ENCODE measurements at places on chromosomes 1 and 21.

- no peak for DNase-seq
Measured at GRCh38 chr1:62746086-62746808, 37.7 kb upstream of the ATG4C start.

DNA sequence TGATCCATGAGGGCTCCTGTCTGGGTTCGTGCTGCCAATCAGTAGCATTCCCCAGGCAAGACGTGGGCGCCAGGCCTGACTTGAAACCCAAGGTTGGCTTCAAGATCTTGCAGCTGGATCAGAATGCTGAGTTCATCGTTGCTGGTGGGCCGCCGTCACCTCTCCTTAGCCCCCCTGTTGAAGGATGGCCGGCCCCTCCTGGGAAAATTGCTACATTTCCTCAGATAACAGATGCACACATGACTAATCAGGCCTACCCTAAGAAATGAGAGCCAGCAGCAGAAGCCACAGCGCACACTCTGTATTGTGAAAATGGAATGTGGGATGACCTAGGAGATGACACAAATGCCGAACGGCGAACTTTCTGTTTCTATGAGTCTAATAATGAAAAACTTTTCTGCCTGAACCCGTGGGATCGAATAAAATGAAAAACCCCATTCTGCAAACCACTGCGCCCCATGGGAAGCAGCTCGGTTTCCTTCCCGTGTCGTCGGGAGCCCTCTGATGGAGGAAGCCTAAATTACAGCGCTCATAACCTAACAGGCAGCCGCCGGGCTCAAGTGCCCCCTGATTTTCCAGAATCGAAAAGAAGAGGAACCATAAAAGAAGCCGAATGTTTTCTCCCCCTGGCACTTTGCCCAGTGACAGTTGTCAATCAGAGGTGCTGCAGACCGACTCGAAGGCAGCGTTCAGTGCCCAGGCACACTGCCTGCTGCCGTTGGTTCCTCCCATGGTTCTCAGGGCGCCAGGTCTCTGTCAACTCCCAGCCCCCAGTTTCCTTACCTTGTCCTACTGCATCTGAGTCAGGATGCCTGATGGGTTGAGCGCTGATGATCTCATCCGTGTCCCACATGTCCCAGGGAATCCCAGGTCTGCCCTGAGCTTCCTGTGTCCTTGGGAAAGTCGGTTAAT, 38.2 kb upstream of the H6PD start:
- DNase-seq: peak; percentile 80

GRCh38 chr21:45011911-45012661, 62.3 kb upstream of the ADARB1 start:
- DNase-seq: no peak

- peak; percentile 86 for DNase-seq
Measured at GRCh38 chr1:201709564-201710295, 119.2 kb upstream of the IPO9 start.

DNA sequence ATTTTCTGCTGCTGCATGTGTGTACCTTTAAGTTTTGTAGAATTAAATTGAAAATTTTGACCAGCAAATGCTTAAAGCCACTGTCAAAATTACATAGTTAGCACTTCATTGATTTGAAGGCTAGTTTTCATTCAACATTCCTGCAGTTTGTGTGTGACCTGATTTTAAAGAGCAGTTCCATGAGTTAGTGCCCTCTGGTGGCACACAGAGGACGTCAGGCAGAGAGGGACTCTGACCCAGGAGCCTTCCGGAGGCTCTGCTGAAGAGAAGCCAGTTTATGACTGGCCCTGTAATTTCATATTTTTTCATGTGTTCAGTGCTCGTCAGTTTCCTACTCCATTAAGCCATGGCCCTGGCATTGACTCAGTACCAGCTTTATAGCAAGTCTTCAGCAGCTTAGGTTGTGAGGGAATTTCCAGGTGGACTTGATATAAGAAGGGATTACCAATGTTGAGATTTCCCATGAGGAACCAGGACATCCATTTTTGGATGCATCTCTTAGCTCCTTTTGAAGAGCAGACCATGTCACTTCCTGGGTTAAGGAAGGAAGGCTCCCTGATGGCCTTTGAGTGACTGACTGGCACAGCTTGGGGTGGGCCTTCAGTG, 104.7 kb downstream of the CAMTA1 start:
- no peak for DNase-seq

GRCh38 chr1:231776010-231776756, 149.6 kb downstream of the DISC1 start:
- no peak for DNase-seq

GRCh38 chr1:228919914-228920313, 184.6 kb downstream of the RHOU start:
- no peak for DNase-seq

DNA sequence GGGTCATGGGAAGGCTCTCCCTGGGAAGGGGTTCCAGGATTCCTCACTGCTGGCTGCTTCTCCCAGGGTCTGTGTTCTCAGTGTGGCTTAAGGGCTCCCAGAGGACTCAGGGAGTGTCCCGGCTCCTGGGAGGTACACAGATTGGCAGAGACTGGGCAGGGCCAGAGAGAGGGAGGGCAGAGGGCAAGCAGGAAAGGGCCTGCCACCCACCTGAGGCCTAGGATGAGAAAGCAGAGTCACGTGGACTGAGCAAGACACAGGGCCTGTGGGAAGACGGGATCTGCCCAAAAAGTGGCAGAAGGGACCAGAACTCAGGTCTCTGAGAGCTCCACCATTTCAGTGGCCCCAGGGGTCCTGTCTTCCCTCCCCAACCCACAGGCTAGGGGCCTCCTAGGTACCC, 871 bp downstream of the SLFNL1 start:
- DNase-seq: no peak

- no peak for DNase-seq
Measured at GRCh38 chr1:182278144-182279054, 113.2 kb downstream of the GLUL start.

DNA sequence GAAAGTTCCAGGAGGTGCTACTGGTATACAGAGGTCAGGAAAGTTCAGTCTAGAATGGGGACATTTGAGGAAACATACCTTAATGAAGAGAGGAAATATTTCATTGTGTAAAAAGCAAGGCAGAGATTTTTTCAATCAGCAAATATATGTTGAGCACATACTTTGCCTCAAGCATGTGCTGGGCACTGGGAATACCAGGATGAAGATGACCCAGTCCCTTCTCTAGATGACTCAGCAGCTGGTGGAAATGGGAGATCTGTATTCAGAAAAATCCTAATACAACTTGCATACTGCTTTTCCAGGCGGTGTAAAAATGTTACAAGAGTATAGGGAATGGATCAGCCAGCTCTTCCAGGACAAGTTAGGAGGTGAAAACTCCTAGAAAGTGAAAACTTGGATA, 229.3 kb downstream of the FGGY start:
- DNase-seq: no peak

DNA sequence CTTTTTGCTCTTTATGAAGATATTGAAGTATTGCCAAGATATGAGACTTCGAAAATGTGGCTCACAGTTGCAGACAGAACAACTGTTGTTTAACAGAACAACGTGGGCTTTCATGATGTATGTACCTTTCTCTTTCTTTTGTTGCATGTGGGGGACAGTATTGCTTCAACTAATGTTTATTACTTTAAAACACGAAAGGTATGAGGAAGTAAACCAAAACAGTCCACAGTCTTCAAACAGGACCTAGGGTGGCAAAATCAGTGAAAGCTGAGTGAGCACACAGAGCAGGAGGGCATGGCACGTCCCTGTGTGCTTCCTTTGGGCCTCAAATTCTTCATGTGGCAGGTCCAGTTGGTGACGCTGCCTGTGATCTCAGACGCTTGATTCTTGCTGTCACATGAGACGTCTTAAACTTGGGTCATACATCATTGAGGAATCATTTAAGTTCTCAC, 7.8 kb upstream of the CHAF1B start:
- DNase-seq: no peak

- DNase-seq: peak; percentile 79
Measured at GRCh38 chr1:154951901-154952657, 3.8 kb downstream of the PBXIP1 start.

GRCh38 chr1:117825414-117825813, 104.0 kb downstream of the GDAP2 start:
- no peak for DNase-seq

- DNase-seq: no peak
Measured at GRCh38 chr1:50699795-50700194, 260.3 kb downstream of the FAF1 start.

- DNase-seq: no peak
Measured at GRCh38 chr1:223197923-223198627, 55.0 kb upstream of the TLR5 start.

DNA sequence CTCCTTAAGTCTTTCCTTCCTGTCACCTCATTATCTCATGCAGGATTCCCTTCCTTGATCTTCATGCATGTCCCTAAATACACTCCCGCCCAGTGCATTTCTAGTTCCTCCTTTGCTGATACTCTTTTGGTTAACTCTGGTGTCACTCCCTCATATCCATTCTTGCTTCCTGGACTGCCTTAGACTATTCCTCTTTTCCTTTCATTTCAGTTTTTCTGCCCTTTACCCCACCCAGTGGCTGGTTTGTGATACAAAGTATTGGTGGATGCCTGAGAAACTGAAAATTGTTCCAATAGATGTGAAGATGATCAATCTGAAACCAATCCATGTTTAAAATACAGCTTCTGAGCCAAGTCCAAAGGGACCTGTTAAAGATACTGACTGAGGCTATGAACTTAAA, 553.8 kb upstream of the CAMK1G start:
- DNase-seq: no peak

GRCh38 chr1:175005085-175005783, 5.5 kb downstream of the CACYBP start:
- no peak for DNase-seq

DNA sequence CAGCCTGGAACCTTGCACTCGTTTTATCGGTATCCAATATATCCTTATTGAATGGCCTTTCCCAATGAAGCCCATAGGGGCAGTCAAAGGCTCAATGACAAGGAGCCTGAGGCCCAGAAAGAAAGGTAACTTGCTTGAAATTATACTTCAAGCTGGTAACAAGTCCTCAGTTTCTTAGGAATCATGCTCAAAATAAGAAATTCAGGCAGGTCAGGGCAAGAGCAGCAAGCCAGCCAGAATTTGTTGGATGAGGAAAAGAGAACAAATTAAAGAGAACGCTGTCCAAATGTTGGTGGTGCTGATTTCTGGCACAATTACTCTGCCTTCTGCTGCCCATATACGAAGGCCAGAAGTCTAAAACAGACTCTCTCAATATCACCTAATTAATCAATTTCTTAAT, 77.6 kb downstream of the DDX20 start:
- no peak for DNase-seq

DNA sequence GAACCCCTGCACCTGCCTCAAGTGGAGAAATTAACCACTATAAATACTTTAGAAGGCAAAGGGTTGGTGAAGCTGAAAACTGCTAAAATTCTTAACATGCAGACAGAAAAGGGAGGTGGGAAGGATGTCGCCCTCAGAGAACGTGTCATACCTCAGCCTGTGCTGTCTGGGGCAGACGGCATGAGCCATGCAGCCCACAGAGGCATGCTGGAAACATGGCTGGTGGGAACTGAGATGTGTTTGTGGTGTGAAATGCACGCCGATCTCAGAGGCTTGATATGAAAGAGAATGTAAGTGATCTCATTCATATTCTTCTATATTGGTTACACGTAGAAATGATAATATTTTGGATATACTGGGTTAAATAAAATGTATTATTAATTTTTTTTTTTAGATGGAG, 16.3 kb downstream of the AGPAT3 start:
- peak; percentile 68 for DNase-seq

GRCh38 chr1:235675152-235675890, 25.7 kb upstream of the GNG4 start:
- no peak for DNase-seq

DNA sequence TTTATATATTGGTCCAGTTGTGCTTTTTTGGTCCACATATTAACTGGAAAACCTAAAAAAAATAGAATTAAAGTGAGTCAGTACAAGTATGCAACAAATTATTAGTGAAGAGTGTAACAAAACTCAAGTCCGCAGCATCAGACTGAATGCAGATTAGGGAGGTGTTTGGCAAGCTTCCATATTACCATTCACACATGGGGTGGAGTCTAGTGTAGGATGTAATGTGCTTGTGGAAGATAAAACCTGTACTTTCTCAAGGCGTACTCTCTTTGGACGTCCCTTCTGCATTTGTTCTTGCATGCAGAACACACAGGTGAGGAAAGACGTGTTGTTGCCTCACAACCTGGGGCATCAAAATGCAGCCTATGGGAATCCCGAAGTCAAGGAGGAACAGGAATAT, 668.7 kb downstream of the MRPL39 start:
- DNase-seq: no peak

DNA sequence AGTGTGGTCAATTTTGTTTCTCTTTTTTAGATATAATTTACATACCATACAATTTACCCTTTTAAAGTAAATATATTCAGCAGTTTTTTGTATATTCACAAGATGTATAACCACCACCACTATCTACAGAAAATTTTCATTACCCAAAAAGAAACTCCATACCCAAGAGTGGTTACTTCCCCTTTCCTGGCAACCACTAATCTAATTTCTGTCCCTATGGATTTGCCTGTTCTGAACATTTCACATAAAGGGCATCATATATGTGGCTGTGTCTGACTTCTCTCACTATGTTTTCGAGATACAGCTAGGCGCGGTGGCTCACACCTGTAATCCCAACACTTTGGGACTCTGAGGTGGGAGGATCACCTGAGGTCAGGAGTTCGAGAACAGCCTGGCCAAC, 13.6 kb downstream of the PACC1 start:
- no peak for DNase-seq

DNA sequence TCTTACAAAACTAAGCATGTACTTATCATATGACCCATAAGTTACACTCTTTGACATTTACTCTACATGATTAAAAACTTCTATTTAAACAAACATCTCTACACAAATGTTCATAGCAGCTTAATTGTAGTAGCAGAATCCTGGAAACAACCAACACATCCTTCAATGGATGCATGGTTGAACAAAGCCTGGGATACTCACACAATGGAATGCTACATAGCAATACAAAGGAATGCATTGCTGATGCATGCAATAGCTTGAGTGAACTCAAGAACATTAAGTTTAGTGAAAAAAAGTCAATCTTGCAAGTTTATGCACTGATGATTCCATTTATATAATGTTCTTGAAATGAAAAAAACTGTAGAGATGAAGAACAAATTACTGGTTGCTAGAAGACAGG, 686.9 kb downstream of the LRRIQ3 start:
- no peak for DNase-seq

DNA sequence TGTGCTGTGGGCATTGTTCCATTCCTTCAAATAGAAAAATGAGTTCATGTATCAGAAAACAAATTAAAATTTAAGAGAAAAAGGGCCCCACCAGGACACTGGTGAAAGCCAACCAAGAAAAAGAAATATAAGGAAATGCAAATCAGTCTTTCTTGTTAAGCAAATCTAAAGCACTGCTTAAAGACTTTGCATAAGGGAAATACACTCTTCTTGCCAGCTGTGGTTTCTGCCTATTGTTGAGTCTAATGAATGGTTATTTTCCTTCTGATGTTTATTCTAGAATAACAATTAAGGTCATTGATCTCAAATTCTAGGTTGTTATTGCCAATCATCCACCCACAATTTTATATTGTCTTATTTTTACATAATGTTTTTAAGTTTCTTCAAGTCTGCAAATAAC, 158.6 kb upstream of the SNX7 start:
- DNase-seq: no peak

GRCh38 chr1:228085287-228085951, 2.9 kb downstream of the ARF1 start:
- no peak for DNase-seq
